ENCODE measurements at places on chromosomes 4 and X.
A peak's percentile ranks its signal among the peaks of the same experiment; 100 is the strongest.

GRCh38 chrX:20046864-20047263 lies 56.0 kb upstream of the BCLAF3 start:
- DNase-seq: no peak
- H3K27me3 ChIP-seq: no peaks in the 10 kb centered on the region
- no peak overlapping the region for H3K4me3 ChIP-seq
- H3K36me3 ChIP-seq: no peaks in the 10 kb centered on the region
- H3K4me1 ChIP-seq: no peaks in the 10 kb centered on the region

DNA sequence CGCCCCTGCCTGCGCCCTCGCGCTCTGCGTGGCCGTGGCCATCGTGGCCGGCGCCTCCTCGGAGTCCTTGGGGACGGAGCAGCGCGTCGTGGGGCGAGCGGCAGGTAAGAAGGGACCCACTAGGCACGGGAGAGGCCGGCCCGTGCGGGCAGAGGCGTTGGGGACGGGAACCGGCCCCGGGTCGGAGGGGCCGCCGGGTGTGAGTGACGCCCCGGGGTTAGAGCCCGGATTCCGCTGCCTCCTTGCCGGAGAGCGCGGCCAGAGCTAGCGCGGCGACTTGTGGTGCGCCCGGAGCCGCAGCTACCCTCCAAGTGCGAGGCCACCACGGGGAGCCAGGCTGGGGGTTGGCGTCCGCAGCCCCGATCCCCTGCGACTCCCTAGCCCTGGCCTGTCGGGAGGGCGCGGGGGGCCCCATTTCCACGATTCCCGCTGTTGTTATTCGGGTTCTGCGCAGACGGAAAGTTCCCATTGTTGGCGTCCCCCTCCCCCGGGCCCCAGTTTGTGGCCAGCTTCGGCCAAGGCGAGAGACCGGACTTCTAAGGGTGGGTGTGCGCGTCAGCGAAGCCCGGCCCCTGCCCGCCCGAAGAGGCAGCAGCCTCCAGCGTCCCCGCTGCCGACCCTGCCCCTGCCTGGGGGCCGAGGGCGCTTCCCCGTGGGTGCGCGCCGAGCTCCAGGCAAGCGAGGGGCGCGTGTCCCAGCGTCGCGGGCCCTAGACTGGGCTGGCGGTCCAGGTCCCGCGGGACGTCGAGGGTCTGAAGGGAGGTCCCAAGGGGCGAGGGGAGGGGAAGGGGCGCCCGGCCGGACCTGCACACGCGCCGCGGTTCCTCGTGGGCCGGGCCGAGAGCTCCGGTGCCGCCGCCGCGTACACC lies 1.1 kb downstream of the FGFR3 start:
- peaks cover 30% of the 10 kb centered on the region for H3K27me3 ChIP-seq
- peak overlapping the region; percentile 48 for H3K4me3 ChIP-seq
- H3K36me3 ChIP-seq: no peaks in the 10 kb centered on the region

GRCh38 chr4:113476800-113477199 lies 284.7 kb downstream of the CAMK2D start:
- no peaks in the 10 kb centered on the region for H3K4me1 ChIP-seq
- DNase-seq: no peak
- no peak overlapping the region for H3K4me3 ChIP-seq
- no peaks in the 10 kb centered on the region for H3K36me3 ChIP-seq
- no peaks in the 10 kb centered on the region for H3K27me3 ChIP-seq

GRCh38 chr4:3017504-3017903 lies 54.1 kb downstream of the GRK4 start:
- H3K4me1 ChIP-seq: no peaks in the 10 kb centered on the region
- no peak overlapping the region for H3K27ac ChIP-seq
- H3K4me3 ChIP-seq: no peak overlapping the region
- no peaks in the 10 kb centered on the region for H3K27me3 ChIP-seq

DNA sequence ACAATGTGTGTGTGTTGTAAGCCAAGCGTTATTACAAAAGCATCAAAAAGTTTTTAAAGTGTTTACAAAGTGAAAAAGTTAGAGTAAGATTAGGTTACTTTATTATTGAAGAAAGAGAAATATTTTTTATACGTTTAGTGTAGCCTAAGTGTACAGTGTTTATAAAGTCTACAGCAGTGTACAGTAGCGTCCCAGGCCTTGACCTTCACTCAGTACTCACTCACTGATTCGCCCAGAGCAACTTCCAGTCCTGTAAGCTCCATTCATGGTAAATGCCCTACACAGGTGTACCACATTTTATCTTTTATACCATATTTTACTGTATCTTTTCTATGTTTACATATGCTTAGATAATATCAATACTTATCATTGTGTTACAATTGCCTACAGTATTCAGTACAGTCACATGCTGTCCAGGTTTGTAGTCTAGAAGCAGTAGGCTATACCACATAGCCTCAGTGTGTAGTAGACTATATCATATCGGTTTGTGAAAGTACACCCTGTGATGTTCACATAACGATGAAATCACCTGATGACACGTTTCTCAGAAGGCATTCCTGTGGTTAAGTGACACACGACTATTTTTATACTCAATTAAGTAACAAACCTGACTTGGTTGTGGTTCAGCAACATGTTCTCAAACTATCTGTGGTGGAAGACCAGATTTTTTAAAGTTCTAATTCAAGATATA lies 152.0 kb upstream of the EDNRA start:
- H3K36me3 ChIP-seq: no peaks in the 10 kb centered on the region
- no peaks in the 10 kb centered on the region for H3K4me1 ChIP-seq
- DNase-seq: no peak

DNA sequence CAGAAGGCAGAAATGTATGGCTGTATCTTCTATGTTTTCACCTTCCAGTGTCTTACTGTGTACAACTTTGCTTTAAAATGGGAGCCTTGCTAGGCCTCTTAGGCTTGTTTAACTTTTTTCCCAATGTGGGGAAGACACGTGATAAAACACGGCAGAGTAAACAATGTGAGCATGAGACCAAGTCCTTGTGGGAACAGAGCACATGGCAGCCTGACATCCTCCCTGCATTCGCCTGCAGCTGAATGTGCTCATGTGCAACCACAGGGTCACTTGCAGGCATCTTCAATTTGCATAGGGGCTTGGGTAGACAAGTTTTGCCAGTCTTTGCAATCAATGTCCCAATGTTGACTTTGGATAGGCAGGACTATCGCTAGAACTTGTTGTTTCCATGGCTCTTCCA lies 91.8 kb downstream of the CCNG2 start:
- DNase-seq: no peak
- H3K4me1 ChIP-seq: no peaks in the 10 kb centered on the region
- no peak overlapping the region for H3K4me3 ChIP-seq

GRCh38 chr4:124018383-124019317 lies 622.1 kb downstream of the SPRY1 start:
- H3K36me3 ChIP-seq: no peaks in the 10 kb centered on the region
- no peak overlapping the region for H3K27ac ChIP-seq
- H3K27me3 ChIP-seq: no peaks in the 10 kb centered on the region
- H3K4me1 ChIP-seq: no peaks in the 10 kb centered on the region
- no peak for DNase-seq

DNA sequence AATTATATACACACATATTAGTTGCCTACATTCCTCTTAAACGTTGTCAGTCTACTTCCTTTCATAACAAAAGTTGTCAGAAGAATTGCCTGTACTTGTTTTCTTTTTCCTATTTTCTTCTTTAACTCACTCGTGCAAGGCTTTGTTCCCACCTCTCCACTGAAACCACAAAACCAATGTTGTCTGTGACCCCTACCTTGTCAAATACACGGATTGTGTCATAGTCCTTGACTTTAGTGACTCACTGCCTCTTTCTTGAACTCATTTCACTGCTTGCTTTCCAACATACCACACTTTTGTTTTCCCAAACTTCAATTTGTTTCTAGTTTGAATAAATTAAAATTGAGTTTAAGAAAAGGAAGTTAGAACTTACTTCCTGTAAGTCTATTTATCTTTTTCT lies 283.9 kb upstream of the AGA start:
- H3K36me3 ChIP-seq: no peaks in the 10 kb centered on the region
- no peaks in the 10 kb centered on the region for H3K4me1 ChIP-seq
- no peak for DNase-seq
- H3K27me3 ChIP-seq: no peaks in the 10 kb centered on the region
- no peak overlapping the region for H3K4me3 ChIP-seq

- H3K4me1 ChIP-seq: no peaks in the 10 kb centered on the region
- no peaks in the 10 kb centered on the region for H3K36me3 ChIP-seq
- H3K27ac ChIP-seq: no peak overlapping the region
- DNase-seq: no peak
Measured at GRCh38 chr4:59647011-59647410, 1553.1 kb upstream of the ADGRL3 start.

DNA sequence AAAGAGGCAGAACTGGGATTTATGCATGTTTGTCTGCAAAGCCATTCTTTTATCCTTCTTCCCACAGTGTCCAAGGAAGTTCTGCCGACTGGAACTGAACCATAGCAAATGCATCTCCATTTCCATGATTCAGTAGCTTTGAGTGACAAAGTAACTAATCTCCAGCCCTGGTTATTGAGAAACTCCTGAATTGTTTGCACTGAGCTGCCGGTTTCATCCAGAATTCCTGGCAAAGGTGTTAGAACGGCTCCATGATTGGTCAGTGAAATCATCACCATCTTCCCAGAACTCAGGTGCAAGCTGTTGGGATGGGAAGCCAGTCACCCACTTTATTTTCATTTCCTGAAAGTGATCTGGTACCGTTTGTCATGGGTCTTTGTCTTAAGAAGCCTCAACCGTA lies 47.0 kb upstream of the SLC34A2 start:
- DNase-seq: no peak
- no peaks in the 10 kb centered on the region for H3K27me3 ChIP-seq
- no peak overlapping the region for H3K27ac ChIP-seq
- H3K4me3 ChIP-seq: no peak overlapping the region
- no peaks in the 10 kb centered on the region for H3K4me1 ChIP-seq
- H3K36me3 ChIP-seq: no peaks in the 10 kb centered on the region

DNA sequence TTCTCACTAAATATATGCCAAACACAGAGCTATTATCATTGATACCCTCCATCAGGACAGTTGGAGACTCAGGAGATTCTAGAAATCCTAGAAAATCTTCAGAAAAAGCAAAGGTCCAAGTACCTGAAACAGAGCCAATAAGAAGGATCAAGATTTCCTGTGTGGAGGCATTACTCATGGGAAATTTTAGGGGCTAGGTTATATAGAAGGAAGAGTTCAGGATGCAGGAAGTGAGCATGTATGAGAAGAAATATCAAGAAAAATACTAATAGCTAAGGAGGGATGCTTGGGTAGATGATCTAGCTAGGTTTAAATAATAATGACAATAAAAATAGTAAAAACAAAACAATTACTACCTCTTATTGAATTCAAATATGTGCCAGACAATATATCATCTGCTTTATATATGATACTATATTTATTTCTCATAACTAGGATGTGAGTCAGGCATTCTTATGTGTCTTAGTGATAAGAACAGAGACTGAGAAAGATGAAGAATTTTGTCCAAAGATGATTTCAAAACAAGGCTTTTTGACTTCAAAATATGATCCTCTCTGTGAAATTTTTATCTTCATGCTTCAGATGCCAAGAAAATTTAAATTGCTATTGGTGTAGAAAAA lies 66.4 kb upstream of the HHIP start:
- H3K27me3 ChIP-seq: no peaks in the 10 kb centered on the region
- no peaks in the 10 kb centered on the region for H3K4me1 ChIP-seq
- DNase-seq: no peak

DNA sequence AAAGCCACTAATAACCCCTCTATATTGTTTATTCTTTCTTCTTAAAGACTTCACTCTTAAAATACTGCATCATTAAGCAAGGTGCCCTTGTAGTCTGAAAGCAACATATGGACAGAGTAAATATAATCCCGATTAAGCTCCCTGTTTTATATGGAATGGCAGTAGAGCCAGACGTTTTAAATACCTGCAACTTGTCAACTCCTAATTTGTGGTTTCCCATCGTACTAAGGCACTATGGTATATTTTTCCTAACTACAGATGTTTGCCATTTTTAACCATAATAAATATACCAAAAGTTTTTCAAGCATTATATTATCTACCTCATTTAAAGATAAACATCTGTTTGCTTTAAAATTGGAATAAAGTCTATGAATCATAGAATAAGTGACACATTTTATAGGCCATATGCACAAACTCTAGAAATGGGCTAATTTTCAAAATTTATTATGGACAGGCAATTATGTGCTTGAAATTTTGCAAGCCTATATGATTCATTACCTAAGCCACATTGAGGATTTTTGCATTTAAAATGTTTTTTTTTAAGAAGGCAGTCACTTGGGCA lies 194.6 kb downstream of the FRMPD4 start:
- no peak overlapping the region for H3K4me3 ChIP-seq
- no peaks in the 10 kb centered on the region for H3K27me3 ChIP-seq
- H3K27ac ChIP-seq: no peak overlapping the region
- no peaks in the 10 kb centered on the region for H3K4me1 ChIP-seq
- no peaks in the 10 kb centered on the region for H3K36me3 ChIP-seq
- DNase-seq: no peak

DNA sequence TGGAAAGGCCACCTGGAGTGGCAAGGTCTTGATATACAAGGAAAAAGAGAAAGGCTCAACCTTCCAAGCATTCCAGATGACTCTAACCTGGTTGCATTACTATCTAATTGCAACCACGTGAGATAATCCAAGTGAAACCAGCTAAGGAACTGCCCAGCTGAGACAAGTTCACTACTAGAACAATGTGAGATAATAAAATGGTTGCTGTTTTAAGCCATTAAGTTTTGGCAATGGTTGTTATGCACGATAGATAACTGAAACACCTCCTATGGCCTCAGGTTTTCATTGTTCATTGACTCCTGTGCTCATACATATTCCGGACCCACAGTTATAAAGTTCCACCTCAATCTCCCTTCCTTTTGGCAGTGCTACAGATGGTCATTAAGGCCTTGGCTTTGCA lies 9.2 kb upstream of the CXorf66 start:
- H3K27ac ChIP-seq: no peak overlapping the region
- H3K4me1 ChIP-seq: no peaks in the 10 kb centered on the region
- no peaks in the 10 kb centered on the region for H3K36me3 ChIP-seq
- no peak overlapping the region for H3K4me3 ChIP-seq
- no peak for DNase-seq
- H3K27me3 ChIP-seq: no peaks in the 10 kb centered on the region

GRCh38 chr4:128716338-128716737 lies 93.2 kb upstream of the JADE1 start:
- no peak overlapping the region for H3K27ac ChIP-seq
- H3K4me1 ChIP-seq: no peaks in the 10 kb centered on the region
- no peak overlapping the region for H3K4me3 ChIP-seq
- no peaks in the 10 kb centered on the region for H3K36me3 ChIP-seq

DNA sequence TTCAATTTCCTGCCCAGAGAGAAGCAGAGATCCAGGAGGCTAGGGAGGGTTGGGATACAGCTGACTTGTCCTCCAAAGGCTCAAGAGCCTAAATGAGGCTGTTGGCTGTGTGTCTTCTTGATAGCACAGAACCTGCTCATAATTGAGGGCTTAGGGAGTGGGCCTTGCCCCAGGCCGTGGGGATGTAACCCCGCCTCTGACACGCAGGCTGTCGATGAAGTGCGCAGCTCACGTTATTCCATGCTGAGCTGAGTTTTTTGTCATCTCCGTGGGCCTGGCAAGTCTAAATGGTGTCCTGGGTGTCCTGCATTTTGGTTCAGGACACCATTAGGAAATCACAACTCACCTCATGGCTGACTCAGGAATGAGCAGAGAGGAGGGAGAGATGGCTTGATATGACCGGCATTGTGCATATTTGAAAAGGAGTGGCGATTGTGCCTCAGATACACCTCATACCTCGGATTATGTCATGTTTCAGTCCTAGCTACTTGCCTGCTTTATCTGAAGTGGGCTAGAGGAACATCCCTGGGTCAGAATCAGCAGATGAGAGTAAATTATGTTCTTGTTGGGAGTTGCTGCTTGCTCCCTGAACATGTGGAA lies 43.7 kb downstream of the FHDC1 start:
- H3K27me3 ChIP-seq: no peaks in the 10 kb centered on the region
- H3K36me3 ChIP-seq: no peaks in the 10 kb centered on the region
